ENCODE measurements at places on chromosomes 7 and 10.
A peak's percentile ranks its signal among the peaks of the same experiment; 100 is the strongest.

- no peak for DNase-seq
Measured at GRCh38 chr7:40213291-40213690, 78.5 kb downstream of the SUGCT start.

DNA sequence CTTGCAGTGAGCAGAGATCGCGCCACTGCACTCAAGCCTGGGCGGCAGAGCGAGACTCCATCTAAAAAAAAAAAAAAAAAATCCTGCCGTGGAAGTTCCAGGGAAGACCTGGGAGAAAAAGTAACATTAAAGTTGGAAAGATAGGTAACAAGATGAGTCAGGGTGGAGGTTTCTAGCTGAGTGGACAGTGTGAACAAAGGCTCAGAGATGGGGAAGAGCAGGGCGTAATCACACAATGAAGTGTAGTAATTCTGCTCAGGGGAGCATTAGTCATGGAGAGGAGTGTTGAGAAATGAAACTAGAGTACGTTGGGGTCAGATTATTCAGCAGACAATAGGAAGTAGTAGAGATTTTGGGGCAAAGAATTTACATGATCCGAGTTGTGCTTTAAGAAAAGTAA, 21.6 kb upstream of the WASL start:
- no peak for DNase-seq

DNA sequence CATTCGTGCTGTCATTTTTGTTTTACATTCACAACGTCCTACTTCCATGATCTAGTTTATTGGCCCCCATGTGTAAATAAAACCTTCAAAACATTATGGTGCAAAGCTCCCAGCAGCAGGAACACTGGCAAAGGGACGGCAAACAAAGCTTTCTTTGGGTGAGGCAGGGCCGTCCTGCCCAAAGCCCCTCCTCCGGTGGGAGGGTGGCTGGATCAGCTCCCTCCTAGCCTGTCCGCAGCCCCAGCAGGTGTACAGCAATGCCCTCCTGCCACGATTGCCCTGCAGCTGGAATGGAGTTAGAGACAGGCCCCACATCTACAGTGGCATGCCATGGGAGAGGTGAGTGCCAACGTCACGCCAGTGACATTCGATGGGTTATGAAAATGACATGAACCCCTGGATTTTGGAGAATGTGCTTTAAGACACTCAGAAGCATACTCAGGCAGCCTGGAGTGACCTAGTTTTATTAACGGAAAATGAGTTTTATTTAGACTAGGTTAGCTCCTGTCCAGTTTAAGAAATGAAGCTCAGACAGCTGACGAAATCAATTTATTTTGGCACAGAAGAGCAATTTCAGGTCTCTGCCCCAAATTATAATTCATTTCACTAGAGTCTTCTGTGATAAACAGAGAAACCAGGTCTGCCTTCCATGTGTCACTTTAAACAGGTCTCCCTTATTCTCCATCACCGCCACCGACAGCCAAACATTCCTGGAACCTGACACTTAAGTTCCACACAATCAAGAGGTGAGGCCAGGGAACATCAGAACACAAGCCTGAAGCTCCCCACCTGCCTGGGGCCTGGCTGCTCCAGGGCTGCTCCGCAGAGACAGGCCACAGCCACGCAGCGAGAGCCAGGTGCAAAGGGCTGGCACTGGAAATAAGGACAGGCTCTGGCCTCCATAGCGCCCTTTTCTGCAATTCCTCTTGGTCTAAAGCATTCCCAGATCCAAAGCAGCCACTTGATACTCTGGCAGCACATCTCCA, 50.1 kb downstream of the VOPP1 start:
- DNase-seq, result no peak

GRCh38 chr10:102467971-102468438, 16.7 kb upstream of the C10orf95 start:
- no peak for DNase-seq

- peak; percentile 84 for DNase-seq
Measured at GRCh38 chr7:151131592-151132293, 35.8 kb downstream of the GBX1 start.

- peak; percentile 67 for DNase-seq
Measured at GRCh38 chr7:140672382-140673062, at the start of gene ADCK2. ADCK2 (plus strand) TSS chr7:140672945; CDS start chr7:140673331, 386 bp downstream.

GRCh38 chr10:3764626-3765112, 20.3 kb downstream of the KLF6 start:
- DNase-seq, result no peak

GRCh38 chr10:75228834-75229233, 6.9 kb downstream of the COMTD1 start:
- no peak for DNase-seq

GRCh38 chr10:121411004-121411403, 187.2 kb downstream of the FGFR2 start:
- no peak for DNase-seq

DNA sequence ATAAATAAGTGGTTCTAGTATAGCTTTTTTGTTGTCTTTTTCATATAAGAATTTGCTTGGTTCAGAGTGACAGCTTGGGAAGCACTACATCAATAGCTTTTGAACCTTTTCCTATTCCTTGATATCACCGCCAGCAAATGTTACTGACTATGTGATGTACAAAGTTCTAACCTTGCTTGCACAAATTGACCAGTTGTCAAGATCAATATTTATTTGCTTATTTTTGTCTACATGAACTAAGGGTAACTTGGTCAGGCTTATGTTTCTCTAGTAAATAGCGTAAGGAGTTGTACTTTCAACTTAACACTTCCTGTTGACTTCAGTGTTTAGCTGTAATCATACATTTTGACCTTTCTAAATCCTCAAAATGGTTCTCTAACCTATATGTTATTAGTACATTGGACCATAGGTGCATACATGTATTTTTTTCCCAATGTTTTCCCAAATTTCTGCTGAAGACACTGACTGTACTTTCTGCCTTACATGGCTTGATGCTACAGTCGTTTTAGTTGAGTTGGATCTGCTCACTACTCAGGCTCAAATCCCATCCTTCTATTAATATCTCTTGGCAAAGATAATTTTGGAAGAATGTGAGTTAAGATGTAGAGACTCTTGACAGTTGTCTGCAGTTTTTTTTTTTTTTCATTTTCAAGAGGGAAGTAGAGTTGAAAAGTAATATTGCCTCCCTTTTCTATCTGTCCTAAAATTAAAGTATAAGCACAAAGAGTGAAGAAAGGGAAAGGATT, 239.1 kb upstream of the KAT6B start:
- no peak for DNase-seq

GRCh38 chr7:11332186-11332864, 358.7 kb downstream of the PHF14 start:
- no peak for DNase-seq

DNA sequence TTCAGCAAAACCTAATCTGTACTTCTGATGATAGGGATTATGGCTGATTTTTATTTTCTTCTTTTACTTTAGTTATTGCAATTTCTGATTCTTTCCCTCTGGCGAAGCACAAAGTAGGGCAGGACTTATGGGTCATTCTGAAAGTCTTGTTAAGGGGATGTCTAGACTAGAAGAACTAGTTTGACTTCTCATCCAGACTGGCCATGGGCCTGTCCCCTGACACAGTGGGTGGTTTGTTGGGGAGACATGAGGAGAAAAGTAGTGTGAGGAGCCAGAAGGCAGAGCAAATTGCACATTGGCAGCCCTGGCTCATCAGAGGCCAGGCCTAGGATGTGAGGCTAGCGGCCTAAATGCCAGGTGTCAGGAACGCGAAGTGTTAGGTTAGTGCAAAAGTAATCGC, 152.8 kb downstream of the RTKN2 start:
- no peak for DNase-seq

DNA sequence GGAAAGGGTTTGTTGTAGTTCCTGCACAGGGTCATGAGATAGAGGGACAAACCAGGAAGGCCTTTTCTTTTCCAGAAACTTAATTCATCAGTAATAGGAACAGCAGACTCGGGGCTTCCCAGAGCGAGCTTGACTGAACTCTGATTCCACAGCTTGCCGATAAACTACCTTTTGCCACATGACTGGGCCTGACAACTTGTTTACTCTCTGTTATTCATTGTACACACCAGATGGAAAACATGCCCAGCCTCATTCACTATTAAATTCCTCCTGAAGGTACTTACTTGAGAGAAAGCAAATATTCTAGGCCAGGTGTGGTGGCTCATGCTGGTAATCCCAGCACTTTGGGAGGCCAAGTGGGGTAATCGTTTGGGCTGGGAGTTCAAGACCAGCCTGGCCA, 77.1 kb upstream of the FGFR2 start:
- DNase-seq, result no peak

- DNase-seq, result no peak
Measured at GRCh38 chr7:4202954-4203353, 479.1 kb upstream of the FOXK1 start.

DNA sequence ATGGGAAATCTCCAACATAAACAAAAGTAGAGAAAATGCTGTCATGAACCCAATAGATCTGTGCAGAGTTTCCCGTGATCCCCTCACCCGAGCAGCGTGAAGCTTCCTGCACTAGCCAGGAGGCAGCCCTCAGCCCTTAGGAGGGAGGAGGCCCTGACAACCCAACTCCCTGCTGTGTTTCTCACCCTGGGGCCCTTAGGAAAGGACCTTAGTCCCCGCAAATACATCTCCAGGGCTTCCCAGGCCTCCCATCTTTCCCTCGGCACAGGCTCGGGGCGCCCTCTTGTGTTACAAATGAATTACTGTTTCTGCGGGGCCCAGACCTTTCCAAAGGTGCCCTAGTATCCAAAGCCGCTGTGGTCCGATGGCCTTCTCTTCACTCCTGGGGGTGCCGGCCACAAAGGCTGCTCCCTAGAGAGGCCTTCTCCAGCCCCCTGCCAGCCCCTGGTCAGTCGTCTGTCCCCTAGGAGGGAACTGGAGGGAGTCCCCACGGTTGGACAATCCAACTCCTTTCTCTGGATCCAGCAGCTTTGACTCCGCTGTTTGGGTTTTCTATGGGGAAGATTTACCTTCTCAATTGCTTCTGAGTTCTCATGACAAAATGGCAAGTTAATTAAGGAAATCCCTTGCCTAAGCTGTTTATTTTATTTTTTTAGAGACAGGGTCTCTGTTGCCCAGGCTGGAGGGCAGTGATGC, 49.9 kb upstream of the SH2B2 start:
- DNase-seq, result peak; percentile 73

- DNase-seq, result no peak
Measured at GRCh38 chr7:20158684-20159083, 58.5 kb downstream of the MACC1 start.

DNA sequence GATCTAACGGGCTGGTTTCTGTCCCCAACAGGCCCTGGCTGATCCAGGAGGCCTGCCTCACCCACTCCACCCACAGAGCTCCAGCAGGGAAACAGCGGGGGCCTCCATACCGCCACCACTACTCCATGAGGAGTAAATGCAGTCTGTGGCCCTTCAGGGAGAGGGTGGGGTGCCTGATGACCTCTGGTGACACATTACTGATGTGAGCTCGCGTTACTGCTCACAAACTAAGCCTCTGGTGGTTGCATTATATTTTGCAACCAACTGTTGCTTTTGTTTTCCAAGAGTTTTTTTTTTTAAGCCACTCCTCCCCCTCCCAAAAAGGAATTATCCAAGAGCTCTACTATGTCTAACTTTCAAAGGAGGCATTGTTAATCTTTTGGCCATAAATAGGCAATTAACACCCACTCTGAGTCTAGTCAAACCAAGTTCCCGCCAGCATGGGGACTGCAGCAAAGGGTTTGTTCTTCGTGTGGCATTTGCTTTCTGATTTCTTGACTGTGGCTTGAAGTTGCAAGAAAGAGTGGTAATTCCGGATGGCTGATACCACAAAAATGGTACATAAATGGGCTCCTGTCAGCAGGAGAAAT, 72.6 kb downstream of the FAM53B start:
- no peak for DNase-seq

DNA sequence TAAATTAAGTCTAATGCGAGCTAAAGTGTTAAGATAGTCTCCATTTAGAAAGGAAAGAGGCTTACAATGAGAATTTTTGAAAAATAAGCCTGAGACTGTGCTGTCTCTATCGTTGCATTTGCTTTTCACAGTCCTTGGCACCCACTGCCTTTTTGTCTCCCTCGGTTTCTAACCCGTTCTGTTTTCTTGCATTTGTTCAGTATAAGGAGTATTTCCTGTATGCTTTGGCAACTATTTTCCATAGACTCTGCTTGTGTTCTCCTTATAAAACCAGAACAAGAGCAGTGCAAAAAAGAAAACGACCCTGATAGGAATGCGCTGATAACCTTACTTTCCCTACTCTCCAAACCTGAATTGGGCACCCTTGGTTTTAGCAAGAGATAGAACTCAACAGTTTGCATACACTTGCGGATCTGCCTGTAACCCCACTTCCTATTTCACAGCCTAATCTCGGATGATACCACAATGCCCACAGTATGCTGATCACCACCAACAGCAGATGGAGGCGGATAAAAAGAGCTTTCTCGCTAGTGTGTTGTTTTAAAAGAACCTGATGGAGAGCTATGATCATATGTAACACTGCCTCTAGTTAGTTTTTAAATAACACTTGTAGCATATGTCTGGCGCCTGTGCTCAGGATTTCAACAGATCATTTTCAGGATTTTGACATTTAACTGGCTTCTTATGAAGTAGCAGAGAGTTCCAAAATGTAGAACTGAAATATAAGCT, 1.6 kb upstream of the ARHGAP12 start:
- DNase-seq, result peak; percentile 29

DNA sequence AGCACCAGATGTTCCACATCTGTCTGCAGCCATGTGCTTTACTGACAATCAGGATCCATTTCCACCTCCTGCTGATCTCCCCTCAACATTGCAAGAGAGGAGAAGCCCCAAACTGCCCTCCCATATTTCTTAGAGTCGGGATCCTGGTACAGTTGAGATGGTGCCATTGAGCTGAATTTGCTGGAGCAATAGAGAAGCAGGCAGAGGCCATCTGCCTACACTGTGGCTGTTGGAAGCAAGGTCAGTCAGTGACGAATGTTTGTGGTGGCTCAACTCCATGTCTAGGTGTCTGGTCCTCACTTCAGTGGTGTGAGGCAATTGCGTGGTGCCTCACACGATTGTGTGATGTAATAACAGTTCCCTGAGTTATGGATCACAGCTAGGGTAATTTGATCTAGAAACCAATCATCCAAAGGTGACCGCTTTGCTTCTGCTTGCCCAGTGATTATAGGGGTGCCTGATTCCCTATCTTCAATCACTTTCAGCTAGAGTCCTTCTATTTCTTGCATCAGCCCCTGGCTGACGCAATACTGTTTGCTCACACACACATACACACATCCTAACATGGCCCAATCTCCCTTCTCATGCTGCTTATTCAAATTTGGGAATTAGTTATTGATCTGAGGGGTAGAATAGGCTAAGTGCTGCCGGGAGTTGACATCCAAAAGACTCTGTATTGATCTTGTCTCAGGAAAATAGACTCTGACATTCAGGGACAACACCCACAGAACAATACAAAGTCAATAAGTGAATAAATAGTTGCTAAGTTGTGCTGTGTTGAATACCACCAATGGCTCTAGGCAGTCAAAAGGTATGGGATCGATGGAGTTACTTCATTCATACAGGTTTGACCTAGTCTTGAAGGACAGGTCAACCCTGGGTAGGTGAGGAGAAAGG, 46.1 kb upstream of the SLC35B4 start:
- DNase-seq, result no peak

DNA sequence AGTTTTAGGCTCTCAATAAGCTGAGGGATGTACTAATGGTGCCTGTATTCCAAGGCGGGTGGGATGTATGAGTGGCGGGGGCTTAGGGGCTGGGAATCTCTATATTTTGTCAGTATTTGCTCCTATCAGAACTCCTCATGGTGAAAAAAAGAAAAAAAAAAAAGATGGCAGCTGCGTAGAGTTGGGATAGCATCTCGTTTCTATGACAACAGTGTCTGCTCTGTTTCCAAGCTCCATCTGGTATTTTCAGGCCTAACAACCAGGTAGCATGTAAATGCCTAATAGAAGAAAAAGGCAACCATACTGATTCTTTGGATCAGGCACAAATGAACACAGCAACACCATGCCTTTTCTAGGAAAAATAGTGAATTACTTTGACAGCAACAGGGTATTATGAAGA, 11.7 kb upstream of the CCDC172 start:
- DNase-seq, result no peak

- DNase-seq, result no peak
Measured at GRCh38 chr10:110492069-110492822, 5.5 kb upstream of the DUSP5 start.

Measured in femur (tissue), 1 donor.